ENCODE measurements at places on chromosomes 13 and 19. TPM values are rescaled to one million over a fixed set of nuclear protein-coding genes. Genes with fewer than 3 reads are reported as not detected.

- DNase-seq: peak; percentile 25
- H3K4me3 ChIP-seq: no peak overlapping the region
- no peaks in the 10 kb centered on the region for H3K27me3 ChIP-seq
- peaks cover 48% of the 10 kb centered on the region for H3K4me1 ChIP-seq
Observed at GRCh38 chr19:35044317-35045117, 3.0 kb downstream of the HPN start.

The MIDN gene
- total RNA-seq: 31.2 TPM

- H3K36me3 ChIP-seq: no peaks in the 10 kb centered on the region
- H3K4me3 ChIP-seq: no peak overlapping the region
- peaks cover 3% of the 10 kb centered on the region for H3K4me1 ChIP-seq
- H3K27ac ChIP-seq: no peak overlapping the region
- DNase-seq: peak; percentile 85
- H3K27me3 ChIP-seq: peaks cover 26% of the 10 kb centered on the region
Observed at GRCh38 chr19:4768934-4769777, 22.4 kb upstream of the FEM1A start.

DNA sequence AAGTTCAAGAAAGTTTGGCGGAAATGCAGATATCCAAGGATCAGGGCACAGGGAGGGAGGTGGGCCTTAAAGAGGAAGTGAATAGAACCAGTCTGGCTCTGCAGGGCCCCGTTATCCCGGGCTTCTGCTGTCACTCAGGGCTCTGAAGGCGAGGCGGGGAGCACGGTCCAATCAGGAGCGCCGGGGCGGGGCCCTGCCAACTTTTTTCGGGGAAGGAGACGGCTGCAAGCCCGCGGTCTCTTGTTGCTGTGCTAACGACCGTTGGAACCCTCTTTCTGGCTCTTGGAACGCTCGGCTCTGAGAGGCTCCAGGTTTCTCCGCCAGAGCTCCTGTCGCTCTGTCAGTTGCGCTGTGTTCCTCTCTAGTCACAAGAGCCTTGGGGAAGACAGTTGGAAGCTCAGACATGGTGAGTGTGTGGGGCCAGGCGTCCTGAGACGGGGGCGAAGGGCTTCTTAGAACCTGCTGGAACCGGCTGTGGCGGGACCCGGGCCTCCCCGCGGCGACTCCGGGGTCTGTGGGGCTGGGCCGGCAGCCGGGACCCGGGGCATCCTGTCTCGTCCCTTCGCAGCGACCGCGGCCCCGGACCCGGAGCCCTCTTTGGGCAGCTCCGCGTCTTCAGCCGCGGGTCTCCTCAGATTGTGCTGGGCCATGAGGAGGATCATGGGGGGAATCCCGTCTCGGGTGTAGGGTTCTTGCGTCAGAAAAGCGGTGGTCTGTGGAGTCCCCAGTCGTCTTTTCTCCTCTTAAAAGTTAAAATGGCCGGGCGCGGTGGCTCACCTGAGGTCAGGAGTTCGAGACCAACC, 27.7 kb downstream of the ZNF844 start:
- H3K27ac ChIP-seq: no peak overlapping the region
- peak overlapping the region; percentile 86 for H3K4me3 ChIP-seq
- H3K4me1 ChIP-seq: peaks cover 7% of the 10 kb centered on the region
- peaks cover 33% of the 10 kb centered on the region for H3K27me3 ChIP-seq
- DNase-seq: peak; percentile 19
- peaks cover 12% of the 10 kb centered on the region for H3K36me3 ChIP-seq

GRCh38 chr13:67221630-67222226, 8.4 kb downstream of the PCDH9 start:
- H3K27me3 ChIP-seq: peaks cover 12% of the 10 kb centered on the region
- no peak overlapping the region for H3K4me3 ChIP-seq
- H3K27ac ChIP-seq: no peak overlapping the region

DNA sequence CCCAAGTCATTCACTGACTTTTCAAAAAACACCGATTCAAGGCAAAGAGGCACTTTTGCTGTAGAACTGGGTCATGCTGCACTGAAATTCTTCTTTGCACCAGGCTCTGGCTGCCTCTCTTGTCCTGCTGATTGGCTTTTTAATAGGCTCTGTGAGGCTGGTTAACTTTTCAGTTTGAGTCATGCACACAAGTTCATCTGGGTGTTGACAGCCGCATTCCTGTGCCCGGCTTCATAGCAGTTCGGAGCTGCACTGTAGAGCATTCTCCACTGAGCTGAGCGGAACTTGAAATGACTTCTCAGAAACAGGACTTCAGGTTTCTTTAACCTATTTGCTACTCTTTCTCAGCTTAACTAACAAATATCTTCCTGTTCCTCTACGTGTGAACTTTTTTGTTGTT, 978.3 kb downstream of the UQCRFS1 start:
- DNase-seq: no peak
- no peaks in the 10 kb centered on the region for H3K36me3 ChIP-seq
- H3K4me3 ChIP-seq: no peak overlapping the region
- H3K4me1 ChIP-seq: no peaks in the 10 kb centered on the region
- H3K27ac ChIP-seq: no peak overlapping the region
- H3K27me3 ChIP-seq: peaks cover 1% of the 10 kb centered on the region

- H3K4me1 ChIP-seq: no peaks in the 10 kb centered on the region
- no peak for DNase-seq
- H3K4me3 ChIP-seq: no peak overlapping the region
- H3K36me3 ChIP-seq: peaks cover 10% of the 10 kb centered on the region
- H3K27ac ChIP-seq: no peak overlapping the region
Observed at GRCh38 chr13:98785405-98785804, 32.9 kb upstream of the SLC15A1 start.

DNA sequence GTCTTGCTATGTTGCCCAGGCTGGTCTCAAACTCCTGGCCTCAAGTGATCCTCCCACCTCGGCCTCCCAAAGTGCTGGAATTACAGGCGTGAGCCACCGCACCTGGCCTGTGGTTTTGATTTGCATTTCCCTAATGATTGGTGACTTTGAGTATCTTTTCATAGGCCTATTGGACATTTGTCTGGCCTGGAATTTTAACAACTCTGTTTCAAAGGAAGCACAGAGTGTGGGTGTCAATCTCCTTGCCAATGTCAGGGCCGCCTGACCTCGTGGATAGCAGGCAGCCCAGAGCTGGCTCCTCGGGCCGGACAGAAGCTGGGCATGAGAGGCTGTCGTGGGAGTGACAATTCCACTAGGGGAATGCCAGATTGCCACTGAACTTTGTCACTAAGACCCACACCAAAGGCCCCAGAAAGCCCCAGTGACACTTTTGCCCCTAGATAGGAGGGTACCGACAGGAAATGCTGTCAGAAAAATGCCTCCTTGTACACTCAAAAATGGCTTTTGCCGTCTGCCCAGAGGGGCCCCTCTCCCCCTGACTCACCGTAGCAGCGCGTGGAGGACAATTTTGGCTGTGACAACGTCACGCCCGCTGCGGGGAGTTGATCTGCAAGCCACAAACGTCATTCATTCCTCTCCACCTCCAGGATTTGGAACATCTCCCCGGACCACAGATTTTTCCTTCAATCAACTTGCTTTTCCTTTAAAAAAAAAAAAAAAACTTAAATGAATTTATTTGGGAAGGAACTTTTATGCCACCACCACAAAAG, 11.7 kb upstream of the ADGRE5 start:
- no peaks in the 10 kb centered on the region for H3K36me3 ChIP-seq
- DNase-seq: peak; percentile 87
- H3K4me1 ChIP-seq: peaks cover 80% of the 10 kb centered on the region

The SULT2A1 gene
- not detected for total RNA-seq

The ZNF491 gene
- 5.9 TPM for total RNA-seq

The CGB3 gene
- not detected for total RNA-seq

The MEIOSIN gene
- not detected for total RNA-seq

The MISP3 gene
- total RNA-seq: 0.44 TPM

The ACER1 gene
- 0.91 TPM for total RNA-seq

The MYO16 gene
- total RNA-seq: not detected

DNA sequence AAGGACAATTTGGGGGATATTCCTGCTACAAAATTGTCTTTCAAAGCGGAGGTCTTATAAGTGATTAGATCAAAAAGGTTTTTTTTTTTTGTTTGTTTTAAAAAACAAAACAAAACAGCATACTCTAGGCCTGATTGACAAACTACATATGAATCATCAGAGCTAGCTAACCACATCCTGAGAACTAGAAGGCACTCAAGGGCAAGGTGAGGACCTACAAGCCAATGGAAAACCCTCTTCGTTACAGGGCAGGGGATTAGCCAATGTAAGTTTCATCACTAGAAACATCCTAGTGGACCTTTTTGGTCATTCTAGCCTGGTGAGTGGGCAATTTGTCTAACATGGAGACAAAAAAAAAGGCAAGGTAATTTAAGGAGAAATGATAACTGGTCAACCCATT, 428.6 kb downstream of the RFC3 start:
- H3K36me3 ChIP-seq: no peaks in the 10 kb centered on the region
- no peak for DNase-seq
- no peak overlapping the region for H3K27ac ChIP-seq
- peaks cover 3% of the 10 kb centered on the region for H3K27me3 ChIP-seq

DNA sequence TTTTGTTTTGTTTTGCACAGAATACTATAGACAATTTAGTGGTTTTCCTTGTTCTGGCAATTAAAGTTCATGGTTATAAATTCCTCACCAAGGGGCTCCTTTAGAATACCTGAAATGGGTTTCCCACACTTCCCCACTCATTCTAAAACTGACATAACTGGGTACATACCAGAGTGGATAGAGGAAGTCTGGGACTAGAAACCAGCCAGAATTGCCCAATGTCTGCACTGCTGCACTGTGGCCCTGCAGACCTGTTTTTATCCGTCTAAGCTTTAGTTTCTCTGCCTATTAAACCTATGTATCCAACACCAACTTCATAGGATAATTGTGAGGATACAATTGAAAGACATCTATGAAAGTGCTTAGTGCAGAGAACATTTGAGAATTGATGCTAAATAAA, 498.6 kb downstream of the KCTD12 start:
- H3K4me1 ChIP-seq: no peaks in the 10 kb centered on the region
- DNase-seq: no peak
- no peak overlapping the region for H3K4me3 ChIP-seq
- H3K27ac ChIP-seq: no peak overlapping the region

DNA sequence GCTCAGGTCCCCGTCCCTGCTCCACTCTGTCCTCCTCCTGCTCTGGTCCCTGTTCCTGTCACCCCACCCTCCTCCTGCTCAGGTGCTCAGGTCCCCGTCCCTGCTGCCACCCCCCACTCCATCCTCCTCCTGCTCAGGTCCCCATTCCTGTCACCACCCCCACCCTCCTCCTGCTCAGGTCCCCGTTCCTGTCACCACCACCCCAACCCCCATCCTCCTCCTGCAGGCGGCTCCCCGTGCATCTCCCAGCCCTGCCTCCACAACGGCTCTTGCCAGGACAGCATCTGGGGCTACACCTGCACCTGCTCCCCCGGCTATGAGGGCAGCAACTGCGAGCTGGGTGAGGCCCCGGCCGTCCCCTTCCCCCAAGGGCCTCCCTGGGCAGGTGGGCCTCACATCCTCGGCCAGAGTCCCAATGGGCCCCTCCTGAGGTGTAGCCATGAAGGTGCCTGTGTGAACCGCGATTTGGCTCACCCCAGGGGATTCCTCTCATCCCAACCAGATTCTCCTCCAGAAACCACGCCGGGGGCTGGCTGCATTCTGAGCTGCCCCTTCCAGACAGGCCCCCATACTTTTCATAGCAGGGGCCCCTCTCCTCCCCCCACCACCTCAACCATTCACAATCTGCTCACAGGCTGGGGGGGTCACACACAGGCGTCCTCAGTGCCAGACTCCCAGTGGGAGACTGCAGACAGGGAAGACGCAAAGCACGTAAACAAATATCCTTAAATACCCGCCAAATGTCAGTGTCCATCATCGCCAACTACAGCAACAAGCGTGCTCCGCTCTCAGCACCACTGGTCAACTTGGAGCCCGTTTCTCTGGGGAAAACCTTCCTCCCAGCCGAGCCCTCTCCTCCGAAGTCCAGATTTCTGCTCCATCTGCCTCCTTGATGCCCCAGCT, 4.6 kb downstream of the PROZ start:
- peak; percentile 31 for DNase-seq
- H3K36me3 ChIP-seq: peaks cover 5% of the 10 kb centered on the region
- H3K27ac ChIP-seq: peak overlapping the region; percentile 60
- H3K27me3 ChIP-seq: no peaks in the 10 kb centered on the region
- H3K4me3 ChIP-seq: peak overlapping the region; percentile 60

The TEX26 gene
- total RNA-seq: not detected

DNA sequence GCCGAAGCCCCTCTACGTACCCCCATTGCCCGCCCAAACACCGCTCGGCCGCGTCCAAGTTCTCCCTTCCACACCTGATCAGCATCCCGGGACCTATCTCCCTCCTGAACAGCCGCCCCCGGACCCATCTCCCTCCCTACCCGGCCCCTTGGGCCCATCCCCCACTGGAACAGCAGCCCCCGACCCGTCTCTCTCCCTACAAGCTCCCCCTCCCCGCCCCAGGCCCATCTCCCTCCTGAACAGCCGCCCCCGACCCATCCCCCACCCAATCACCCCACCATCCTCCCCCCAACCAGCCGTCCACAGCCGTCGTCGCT, 610 bp downstream of the ZSCAN1 start:
- no peak overlapping the region for H3K4me3 ChIP-seq
- no peak overlapping the region for H3K27ac ChIP-seq
- peaks cover 5% of the 10 kb centered on the region for H3K4me1 ChIP-seq
- DNase-seq: no peak
- peaks cover 33% of the 10 kb centered on the region for H3K27me3 ChIP-seq

- H3K4me1 ChIP-seq: no peaks in the 10 kb centered on the region
- H3K4me3 ChIP-seq: no peak overlapping the region
- H3K36me3 ChIP-seq: no peaks in the 10 kb centered on the region
- H3K27ac ChIP-seq: no peak overlapping the region
Observed at GRCh38 chr13:72565893-72566292, 161.5 kb downstream of the MZT1 start.

GRCh38 chr13:114112231-114112825, 20.1 kb downstream of the RASA3 start:
- H3K4me3 ChIP-seq: peak overlapping the region; percentile 65
- DNase-seq: no peak
- H3K27ac ChIP-seq: peak overlapping the region; percentile 83
- no peaks in the 10 kb centered on the region for H3K36me3 ChIP-seq

- H3K27ac ChIP-seq: no peak overlapping the region
- no peaks in the 10 kb centered on the region for H3K4me1 ChIP-seq
- DNase-seq: no peak
- no peak overlapping the region for H3K4me3 ChIP-seq
Observed at GRCh38 chr19:31863122-31863521, 482.3 kb upstream of the ZNF507 start.

DNA sequence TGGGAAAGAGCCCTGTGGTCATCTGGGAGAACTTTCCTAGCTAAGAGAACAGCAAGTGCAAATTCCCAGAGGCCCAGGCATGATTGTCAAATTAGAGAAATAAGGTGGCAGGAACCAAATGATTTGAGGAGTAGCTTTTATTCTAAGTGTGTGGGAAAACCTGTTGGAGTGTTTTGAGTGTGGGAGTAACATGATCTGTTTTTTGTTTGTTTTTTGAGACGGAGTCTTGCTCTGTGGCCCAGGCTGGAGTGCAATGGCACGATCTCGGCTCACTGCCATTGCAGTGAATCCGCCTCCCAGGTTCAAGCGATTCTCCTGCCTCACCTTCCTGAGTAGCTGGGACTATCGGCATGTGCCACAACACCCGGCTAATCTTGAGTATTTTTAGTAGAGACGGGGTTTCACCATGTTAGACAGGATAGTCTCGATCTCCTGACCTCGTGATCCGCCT, 2.4 kb downstream of the SAE1 start:
- H3K4me3 ChIP-seq: peak overlapping the region; percentile 34
- peak overlapping the region; percentile 64 for H3K27ac ChIP-seq
- H3K4me1 ChIP-seq: peaks cover 66% of the 10 kb centered on the region
- no peak for DNase-seq
